ENCODE measurements at places on chromosomes 1 and 21. TPM values are rescaled to one million over a fixed set of nuclear protein-coding genes. Genes with fewer than 3 reads are reported as not detected.

The FCER1G gene
- 6.6 TPM for total RNA-seq

The CLCA2 gene
- 1.2 TPM for total RNA-seq

The SPRR3 gene
- total RNA-seq: not detected

The RNU1-4 gene
- 2,517 TPM for total RNA-seq

The CCDC27 gene
- not detected for total RNA-seq

DNA sequence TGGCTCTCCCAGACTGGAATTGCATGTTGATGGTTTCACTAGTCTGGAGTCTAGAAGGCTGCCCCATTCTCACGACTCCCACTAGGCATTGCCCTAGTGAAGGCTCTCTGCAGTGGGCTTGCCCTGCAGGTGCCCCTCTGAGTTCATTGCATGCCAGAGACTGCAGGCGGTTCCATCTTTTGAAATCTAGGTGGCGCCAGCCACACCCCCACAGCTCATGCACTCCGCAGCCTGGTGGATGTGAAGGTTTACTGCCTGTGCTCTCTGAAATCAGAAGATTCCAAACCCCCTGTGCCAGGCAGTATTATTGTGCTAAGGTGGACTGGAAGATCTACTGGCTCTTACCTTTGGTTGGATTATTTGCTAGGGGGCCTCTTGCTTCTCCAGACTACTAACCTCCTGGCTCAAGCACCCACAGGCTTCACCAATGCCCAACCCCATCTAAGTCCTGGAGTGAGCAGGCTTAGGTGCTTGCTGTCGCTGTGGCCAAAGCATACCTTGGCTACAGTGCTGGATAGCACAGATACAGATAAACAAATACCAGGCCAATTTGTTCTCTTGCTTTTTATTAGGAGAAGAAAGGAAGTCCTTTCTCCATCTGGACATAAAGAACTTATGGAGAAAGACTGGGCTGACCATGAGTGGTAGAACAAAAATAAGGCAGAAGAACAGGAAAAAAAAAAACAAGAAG, 83.5 kb upstream of the SIM2 start:
- H3K4me1 ChIP-seq: no peaks in the 10 kb centered on the region
- DNase-seq: no peak
- no peak overlapping the region for H3K27ac ChIP-seq
- H3K36me3 ChIP-seq: no peaks in the 10 kb centered on the region
- no peaks in the 10 kb centered on the region for H3K27me3 ChIP-seq
- no peak overlapping the region for H3K4me3 ChIP-seq

DNA sequence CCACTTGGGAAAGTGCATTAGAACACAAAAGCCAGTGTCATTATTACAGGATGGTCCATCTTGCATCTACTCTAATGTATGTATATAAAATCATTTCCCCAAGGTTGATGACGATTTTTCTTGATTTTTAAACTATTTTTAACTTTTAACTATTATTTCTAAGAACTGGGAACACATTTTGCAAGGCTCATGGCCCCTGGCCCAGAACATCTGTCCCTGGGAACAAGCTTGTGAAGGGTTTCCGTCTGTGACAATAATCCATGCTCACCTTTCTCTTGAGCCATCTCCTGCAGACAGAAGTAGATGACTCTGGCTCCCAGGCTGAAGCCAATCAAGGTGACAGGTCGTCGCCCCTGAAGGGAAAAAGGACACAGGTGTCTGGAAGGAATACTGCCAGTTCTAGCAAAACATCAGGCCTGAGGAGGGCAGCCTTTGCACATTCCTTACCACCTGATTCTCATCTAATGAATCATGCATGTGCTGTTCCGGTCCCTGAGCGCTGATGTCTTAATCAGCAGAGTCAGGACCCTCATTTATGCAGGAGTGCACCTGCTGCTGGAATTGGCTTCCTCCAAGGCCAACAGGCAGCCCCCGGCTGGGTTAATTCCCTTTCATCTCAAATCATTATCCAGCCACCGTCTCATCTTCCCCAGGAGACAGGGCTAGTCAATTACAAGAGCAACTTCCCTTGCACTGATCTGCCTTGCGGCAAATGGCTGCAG, 62.5 kb downstream of the TMCO4 start:
- H3K36me3 ChIP-seq: no peaks in the 10 kb centered on the region
- H3K4me3 ChIP-seq: no peak overlapping the region
- DNase-seq: no peak
- H3K4me1 ChIP-seq: no peaks in the 10 kb centered on the region
- no peak overlapping the region for H3K27ac ChIP-seq
- no peaks in the 10 kb centered on the region for H3K27me3 ChIP-seq

DNA sequence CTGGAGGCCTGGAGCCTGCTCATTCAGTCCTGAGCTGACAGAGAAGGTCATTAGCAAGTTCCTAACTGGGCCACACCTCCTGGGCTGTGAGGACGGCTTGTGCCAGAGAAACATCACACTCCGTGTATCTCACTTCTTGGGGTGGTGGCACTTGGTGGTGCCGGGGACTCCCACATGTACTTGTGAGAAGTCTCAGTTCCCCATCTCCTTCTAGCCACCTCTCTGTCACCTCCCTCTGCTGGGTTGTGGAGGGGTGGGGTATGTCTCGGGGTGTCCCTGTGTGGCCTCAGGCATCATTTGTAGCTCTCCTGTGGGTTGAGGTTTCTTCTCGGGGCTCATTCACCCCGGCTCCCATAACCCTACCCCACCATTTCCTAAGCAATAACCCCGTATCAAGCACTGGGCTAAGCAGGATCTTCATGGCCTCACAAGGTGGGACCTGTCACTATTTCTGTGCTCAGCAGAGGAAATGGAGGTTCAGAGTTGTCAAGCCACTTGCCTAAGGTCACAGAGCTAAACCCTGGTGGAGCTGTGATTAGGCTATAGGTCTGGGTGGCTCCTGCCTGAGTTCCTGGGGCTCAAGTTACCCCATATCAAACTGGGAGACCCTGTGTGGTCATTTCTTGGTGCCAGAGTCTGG, 62.5 kb downstream of the UBIAD1 start:
- no peak overlapping the region for H3K27ac ChIP-seq
- no peak for DNase-seq
- H3K27me3 ChIP-seq: peaks cover 6% of the 10 kb centered on the region
- no peaks in the 10 kb centered on the region for H3K4me1 ChIP-seq

- no peak for DNase-seq
- H3K36me3 ChIP-seq: no peaks in the 10 kb centered on the region
- no peak overlapping the region for H3K27ac ChIP-seq
Measured at GRCh38 chr21:45747802-45748445, 104.4 kb downstream of the PCBP3 start.

DNA sequence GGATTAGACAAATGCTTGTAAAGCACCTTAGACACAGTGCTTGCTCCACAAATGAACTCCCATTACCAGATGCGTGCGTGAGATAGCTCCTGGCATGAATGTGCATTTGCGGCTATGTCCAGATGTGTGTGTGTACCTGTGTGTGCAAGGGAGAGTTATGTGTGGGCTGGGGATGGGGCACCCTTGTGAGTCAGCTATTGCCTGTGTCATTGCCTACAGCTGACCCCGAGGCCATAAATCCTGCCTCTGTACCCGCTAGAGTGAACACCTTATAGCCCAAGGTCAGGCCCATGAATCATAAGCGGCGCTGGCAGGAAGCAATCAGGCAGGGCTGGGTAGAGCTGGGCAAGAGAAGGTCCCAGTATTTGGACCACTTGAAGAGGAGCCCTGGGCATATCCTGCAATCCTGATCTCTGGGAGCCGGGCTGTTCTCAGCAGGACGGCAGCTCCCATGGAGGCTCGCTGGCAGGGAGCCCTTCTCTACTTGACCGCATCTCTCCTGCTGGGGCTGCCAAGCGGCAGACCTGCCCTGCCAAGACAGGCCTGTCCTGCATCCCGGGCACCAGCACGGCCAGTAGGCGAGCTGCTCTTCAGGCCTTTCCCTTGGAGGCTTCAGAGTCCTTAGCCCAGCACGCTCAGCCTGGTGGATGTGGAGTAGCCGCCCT, 86.4 kb downstream of the TMEM53 start:
- H3K27me3 ChIP-seq: peaks cover 34% of the 10 kb centered on the region
- DNase-seq: no peak
- H3K4me1 ChIP-seq: no peaks in the 10 kb centered on the region
- H3K36me3 ChIP-seq: no peaks in the 10 kb centered on the region
- no peak overlapping the region for H3K4me3 ChIP-seq

GRCh38 chr1:45608175-45609156, 15.4 kb downstream of the CCDC17 start:
- H3K36me3 ChIP-seq: peaks cover 7% of the 10 kb centered on the region
- no peak overlapping the region for H3K27ac ChIP-seq
- H3K27me3 ChIP-seq: no peaks in the 10 kb centered on the region
- H3K4me1 ChIP-seq: no peaks in the 10 kb centered on the region
- DNase-seq: no peak

DNA sequence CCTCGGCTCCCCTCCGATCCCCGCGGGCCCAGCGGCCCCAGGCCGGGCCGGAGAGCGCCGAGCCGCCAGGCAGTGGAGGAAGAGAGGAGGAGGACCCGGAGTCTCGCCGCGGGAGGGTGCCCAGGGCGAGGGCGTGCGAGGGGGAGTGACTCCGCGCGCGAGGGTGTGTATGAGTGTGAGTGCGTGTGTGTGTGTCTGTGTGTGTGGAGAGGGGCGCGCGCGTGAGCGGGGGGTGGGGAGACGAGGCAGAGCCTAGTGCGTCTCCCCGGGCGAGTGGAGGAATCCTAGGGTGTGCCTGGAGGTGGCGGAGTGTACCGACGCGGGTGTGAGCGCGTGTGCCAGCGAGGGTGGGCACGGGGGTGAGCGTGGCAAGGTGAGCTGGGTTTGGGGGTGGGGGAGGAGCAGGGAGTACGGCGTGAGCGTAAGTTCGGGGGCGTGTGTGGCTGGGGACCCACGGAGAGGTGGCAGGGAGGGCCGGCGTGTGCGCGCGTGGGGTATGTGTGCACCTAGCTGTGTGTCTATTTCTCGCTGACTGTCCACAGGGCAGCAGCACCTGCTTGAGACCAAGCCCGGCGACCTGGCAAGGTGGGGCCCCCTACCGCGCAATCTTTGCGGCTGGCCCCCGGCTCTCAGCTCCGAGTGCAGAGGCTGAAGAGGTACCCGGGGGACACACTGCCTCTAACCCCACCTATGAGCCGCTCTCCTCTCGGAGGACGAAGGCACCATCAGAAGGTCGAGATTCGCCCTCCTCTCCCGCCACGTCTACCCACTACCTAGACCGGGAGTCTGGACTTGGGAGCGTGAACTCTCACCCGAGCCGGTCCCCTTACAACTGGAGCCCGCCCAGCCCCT, 784 bp upstream of the KCND3 start:
- peak; percentile 37 for DNase-seq
- H3K4me1 ChIP-seq: no peaks in the 10 kb centered on the region
- H3K27me3 ChIP-seq: peaks cover 25% of the 10 kb centered on the region
- H3K4me3 ChIP-seq: peak overlapping the region; percentile 52
- H3K27ac ChIP-seq: peak overlapping the region; percentile 47
- no peaks in the 10 kb centered on the region for H3K36me3 ChIP-seq

- H3K27me3 ChIP-seq: no peaks in the 10 kb centered on the region
- no peaks in the 10 kb centered on the region for H3K4me1 ChIP-seq
- no peak overlapping the region for H3K4me3 ChIP-seq
- no peak for DNase-seq
Measured at GRCh38 chr1:213179784-213180183, 128.7 kb downstream of the RPS6KC1 start.

- H3K27me3 ChIP-seq: no peaks in the 10 kb centered on the region
- H3K4me3 ChIP-seq: no peak overlapping the region
- peak overlapping the region; percentile 38 for H3K27ac ChIP-seq
- no peak for DNase-seq
- H3K36me3 ChIP-seq: no peaks in the 10 kb centered on the region
- peaks cover 39% of the 10 kb centered on the region for H3K4me1 ChIP-seq
Measured at GRCh38 chr1:27438621-27439061, 46.2 kb downstream of the GPR3 start.

DNA sequence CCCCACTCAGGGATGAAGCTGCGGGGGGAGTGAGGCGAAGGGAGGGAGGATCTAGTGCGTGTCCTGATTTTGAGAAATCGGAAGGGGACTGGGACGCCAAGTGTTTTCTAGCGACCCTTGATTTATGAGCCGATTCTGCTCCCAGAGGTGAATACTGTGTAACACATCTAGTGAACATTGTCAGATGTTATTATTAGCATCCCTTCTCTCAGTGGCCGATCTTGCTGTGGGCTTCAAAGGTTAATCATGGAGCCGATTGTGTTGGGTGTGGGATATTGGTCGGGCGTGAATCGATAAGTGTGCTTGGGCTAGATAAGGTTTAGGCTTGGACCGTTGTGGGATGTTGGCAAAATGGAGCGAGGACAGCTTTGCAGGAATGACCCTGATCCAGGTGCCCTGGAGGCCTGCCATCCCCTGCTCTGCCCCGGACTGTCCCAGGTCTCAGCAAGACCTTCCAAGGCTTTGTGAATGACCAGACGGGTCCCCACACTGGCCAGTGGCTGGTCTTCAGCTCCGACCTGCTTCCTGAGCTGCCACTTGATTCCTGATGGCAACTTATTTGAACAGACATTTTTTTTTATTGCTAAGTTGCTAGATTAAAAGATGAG, 2.2 kb downstream of the AJAP1 start:
- peaks cover 43% of the 10 kb centered on the region for H3K27me3 ChIP-seq
- H3K4me1 ChIP-seq: no peaks in the 10 kb centered on the region
- H3K27ac ChIP-seq: no peak overlapping the region
- H3K36me3 ChIP-seq: no peaks in the 10 kb centered on the region
- no peak overlapping the region for H3K4me3 ChIP-seq

DNA sequence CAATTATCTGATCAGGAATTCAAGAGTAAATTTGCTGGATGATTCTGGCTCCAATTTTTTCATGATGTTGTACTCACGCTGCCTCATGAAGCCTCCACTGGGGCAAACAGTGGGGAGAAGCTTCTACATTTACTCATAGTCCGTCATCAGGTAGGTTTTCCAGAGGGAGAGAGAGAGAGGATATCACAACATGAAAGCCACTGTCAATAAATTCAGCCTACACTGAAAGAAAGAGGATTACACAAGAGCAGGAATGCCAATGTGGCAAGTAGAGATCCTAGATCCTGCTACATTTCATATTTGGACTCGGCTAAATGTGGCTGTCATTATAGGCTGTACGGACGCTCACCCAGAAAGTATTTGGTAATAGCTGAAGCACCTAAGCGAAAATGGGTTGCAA, 819.9 kb downstream of the BRINP3 start:
- H3K27ac ChIP-seq: no peak overlapping the region
- no peak for DNase-seq
- H3K36me3 ChIP-seq: no peaks in the 10 kb centered on the region
- H3K4me3 ChIP-seq: no peak overlapping the region
- H3K4me1 ChIP-seq: no peaks in the 10 kb centered on the region
- no peaks in the 10 kb centered on the region for H3K27me3 ChIP-seq

DNA sequence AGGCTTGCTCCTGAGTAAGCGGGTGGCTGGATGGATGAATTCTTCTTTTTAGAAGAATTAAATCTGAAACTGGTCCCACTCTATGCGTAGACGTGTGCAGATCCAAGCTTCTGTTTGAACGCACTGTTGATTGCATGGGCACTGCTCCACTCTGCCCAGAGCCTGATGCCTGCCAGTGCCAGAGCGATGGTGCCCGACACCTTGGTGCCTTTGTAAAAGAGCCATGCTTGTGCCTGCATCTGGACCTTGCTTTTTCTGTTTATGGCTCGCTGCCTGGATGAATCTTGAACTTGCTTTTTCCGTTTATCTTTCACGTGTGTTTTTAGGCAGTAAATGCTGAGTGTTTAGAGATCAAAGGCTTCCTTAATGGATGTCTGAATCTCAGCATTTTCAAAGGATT, 15.0 kb upstream of the PWP2 start:
- peak overlapping the region; percentile 31 for H3K27ac ChIP-seq
- H3K36me3 ChIP-seq: no peaks in the 10 kb centered on the region
- H3K27me3 ChIP-seq: no peaks in the 10 kb centered on the region
- H3K4me3 ChIP-seq: no peak overlapping the region
- peak; percentile 36 for DNase-seq

- peaks cover 58% of the 10 kb centered on the region for H3K27me3 ChIP-seq
- no peak overlapping the region for H3K4me3 ChIP-seq
- no peaks in the 10 kb centered on the region for H3K36me3 ChIP-seq
Measured at GRCh38 chr1:229433364-229434004, 410 bp downstream of the ACTA1 start.

All from colonic mucosa (tissue), 4 donors.